ENCODE measurements at places on chromosomes 3 and 15.

DNA sequence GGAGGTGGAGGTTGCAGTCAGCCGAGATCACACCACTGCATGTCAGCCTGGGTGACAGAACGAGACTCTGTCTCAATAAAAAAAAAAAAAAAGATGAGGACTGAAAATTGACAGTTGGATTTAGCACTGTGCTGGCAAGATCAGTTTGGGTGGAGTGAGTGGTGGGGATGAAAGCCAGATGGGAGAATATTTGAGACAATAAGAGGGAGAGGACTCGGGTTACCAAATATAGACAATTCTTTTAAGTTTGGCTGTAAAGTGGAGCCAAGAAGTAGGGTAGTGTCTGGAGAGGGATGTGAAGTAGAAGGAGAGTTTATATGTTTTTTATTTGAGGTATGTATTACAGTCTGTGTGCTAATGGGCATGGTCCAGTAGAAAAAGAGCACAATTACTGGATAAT is 20.4 kb downstream of the TMOD3 start:
- DNase-seq, result no peak

DNA sequence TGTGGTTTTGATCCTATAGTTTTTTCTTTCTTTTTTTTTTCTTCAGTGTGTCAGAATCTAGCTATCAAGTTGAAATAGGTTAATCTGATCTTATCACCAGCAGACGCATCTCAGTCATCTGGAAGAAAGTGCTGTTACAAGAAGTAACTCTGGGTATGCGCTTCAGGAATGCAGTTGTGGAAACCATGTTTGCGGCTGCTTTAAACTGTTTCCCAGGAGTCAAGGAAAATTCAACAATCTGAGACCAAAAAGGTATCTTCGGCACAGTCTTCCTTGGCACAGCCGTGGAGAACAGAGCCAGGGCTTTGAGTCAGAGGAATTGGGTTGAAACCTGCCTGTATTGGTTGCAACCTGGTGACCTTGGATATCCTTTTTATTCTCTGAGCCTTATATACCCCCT is 59.9 kb downstream of the CD47 start:
- no peak for DNase-seq

DNA sequence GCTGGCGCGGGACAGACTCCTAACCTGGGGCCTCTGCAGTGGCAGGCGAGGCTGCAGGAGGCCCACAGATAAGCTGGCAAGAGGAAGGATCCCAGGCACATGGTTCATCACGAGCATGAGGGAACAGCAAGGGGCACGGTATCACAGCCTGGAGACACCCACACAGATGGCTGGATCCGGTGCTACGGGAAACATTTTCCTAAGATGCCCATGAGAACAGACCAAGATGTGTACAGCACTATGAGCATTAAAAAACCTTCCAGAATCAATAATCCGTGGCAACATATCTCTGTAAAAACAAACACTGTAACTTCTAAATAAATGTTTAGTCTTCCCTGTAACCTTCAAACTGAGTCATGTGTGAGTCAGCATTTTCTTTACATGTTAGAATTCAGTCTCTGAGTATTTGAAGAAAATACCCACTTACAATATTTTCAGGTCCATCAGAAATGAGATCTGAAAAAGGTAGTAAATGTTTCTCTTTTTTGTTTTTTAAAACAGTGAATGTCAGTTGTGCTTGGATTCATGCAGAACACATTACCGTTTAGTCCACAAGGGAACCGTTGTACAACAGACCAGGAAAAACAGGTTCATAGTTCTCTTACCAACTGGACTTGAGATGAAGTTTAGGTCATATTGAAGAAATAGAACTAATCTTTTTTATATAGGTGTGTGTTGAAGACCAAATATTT is 75.9 kb downstream of the BOC start:
- DNase-seq, result peak; percentile 60

GRCh38 chr3:74036568-74036967 is 411.8 kb upstream of the PDZRN3 start:
- no peak for DNase-seq

DNA sequence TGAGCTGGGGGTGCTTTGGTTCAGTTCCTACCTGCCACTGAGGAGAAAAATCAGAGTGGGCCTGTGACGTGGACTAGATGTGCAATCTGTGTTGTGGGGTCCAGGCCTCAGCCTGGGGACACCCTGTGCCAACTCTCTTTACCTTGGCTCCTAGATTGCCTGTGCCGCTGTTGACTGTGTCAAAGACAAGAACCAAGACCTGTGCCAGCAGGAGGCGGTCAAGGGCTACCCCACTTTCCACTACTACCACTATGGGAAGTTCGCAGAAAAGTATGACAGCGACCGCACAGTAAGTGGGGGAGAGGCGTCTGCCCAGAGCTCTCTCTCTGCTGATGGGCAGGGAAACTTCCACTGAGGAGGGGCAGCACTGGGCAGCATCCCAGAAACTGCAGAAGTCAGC is 40.6 kb upstream of the SEC22A start:
- peak; percentile 7 for DNase-seq

GRCh38 chr15:30924353-30924752 is 20.6 kb downstream of the FAN1 start:
- DNase-seq, result peak; percentile 53

GRCh38 chr3:43581343-43581742 is 40.5 kb downstream of the ANO10 start:
- peak; percentile 29 for DNase-seq

All from AG20443 (cell line).